DMS79 treated with DMSO at 0.1 percent for 48 hours (cell line): ENCODE measurements at places on chromosomes 7 and 10.

DNA sequence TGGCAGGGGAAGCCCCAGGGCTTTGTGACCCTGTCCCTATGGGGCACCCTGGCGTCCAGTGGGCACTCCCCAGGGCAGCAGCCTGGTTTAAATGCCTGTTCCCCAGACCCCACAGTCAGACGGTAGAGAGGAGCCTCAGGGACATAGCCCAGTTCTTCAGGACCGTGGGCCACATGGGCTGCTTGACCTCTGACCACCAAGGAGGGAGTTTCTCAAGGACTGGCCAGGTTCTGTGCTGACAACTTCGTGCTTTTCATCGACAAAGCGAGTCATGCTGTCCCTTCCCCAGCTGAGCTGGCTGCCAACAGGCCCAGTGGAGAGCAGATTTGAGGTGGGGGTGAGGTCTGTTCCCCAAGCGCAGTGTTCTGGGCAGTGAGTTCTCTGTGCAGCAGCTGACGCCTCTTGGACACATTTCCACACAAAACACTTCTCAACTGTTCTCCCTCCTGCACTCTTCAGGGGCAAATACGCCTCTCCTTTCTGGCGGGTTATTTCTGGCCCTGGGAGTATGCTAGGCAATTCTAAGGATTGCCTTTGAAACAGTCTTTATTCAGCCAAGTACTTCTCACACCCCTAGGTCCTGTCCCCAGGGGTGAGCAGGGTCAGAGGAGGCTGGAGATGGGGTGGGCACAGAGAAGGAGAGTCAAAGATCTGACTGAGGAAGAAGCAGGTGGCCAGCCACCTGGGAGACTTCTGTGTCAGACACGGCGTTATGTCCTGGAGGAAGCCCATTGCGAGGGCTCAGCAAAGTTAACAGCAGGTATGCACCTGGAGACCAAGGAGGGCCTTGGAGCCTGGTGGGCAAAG is 57.3 kb upstream of the CAMK2B start:
- DNase-seq: no peak

DNA sequence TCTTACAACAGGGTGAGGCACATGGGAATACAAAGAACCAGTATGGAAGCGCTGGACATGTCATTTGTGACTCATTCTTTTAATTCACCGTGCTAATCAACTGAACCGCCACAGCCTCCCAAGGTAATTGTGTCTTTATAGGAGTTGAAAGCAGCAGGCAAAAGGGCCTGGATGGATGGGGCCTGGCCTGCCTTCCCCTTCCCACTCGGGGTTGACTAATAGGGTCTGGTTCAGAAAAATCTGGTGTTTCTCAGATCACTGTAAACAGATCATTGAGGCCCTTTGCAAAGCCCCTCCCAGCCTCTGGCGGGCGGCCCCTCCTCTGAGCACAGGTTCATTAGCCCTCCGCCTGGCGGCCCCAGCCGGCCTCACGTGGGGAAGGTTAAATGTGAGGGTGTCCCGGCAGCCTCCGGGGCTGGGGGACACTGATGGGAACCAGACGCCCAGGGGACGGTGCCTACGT is 100.8 kb downstream of the EBF3 start:
- DNase-seq: no peak

GRCh38 chr10:108496106-108496505 is 1331.6 kb upstream of the SORCS1 start:
- DNase-seq: no peak

DNA sequence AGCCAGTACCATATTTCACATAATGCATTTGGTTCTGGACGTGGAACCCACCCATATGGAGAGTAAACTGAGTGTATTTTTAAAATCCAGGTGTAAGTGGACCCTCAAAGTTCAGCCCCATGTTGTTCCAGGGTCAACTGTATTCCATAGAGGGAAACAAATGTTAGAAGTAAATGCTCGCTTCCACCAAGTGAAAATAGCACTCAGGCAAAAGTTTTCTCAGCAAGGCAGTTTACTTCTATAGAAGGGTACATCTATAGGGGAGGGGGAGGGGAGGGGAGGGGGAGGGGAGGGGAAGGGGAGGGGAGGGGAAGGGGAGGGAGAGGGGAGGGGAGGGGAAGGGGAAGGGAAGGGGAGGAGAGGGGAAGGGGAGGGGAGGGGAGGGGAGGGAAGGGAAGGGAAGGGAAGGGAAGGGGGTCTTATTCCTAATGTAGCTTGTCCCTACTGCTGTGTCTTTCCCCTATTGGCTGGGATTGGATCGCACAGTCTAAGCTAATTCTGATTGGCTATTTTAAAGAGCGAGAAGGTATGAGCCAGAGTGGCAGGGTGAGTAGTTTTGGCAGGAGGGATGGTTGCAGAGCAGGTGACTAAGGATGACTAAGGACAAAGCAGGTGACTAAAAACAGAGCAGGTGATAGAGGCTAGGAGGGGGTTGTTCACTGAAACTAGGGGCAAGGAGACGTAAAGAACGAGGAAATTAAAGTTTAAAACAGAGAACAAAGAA is 29.1 kb downstream of the GARIN1A start:
- no peak for DNase-seq

DNA sequence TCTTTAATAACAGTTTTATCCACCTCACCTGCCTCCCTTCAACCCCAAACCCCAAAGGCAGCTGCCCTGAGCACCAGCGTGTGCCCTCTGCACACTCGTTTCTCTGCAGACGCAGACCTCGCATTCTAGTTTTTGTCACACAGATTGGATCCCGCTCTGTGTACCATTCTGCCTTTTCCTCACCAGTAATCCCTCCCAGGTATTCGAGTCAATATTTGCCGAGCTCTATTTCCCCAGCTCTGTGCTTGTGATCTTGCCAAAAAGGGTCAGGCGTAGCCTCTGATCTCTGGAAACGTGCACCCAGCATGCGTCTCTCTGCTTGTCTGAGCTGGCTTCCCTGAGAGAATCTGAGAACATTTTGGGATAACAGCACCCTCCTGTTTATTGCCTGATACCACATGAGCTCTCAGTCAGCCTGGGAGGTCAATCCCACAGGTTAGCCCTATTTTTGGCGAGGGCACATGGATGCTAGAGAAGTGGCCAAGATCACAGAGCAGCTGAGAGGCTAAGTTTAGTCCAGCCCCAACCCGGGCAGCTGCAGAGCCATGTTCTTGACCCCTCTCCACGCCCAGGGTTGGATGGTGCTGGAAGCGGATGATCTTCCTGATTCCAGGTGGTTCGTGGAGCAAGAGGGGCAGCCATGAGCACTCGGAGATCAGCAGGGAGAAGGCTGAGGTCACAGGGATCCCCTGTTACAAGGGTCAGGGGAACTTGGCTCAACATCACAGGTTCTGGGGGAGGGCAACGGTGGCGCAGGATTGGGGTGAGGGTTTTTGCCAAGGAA is 29.1 kb downstream of the FOXL3 start:
- DNase-seq: no peak

- DNase-seq: no peak
Measured at GRCh38 chr7:94055963-94056362, 51.8 kb upstream of the BET1 start.

- DNase-seq: no peak
Measured at GRCh38 chr10:92737484-92737883, 47.7 kb downstream of the HHEX start.
